ENCODE measurements at places on chromosomes 5 and 9. TPM values are rescaled to one million over a fixed set of nuclear protein-coding genes. Genes with fewer than 3 reads are reported as not detected.

The BTNL9 gene
- 6.3 TPM for total RNA-seq

The PGM5 gene
- 55.9 TPM for total RNA-seq

The GGTA1 gene
- total RNA-seq: 12.0 TPM

The MCTP1 gene
- 54.6 TPM for total RNA-seq

The GDA gene
- 4.3 TPM for total RNA-seq

The FOXD4L6 gene
- total RNA-seq: 0.11 TPM

The NOP16 gene
- total RNA-seq: 5.2 TPM

The IRGM gene
- not detected for total RNA-seq

The PIP5KL1 gene
- 2.7 TPM for total RNA-seq

The PCDHGA8 gene
- total RNA-seq: 5.6 TPM

The DDX46 gene
- 39.4 TPM for total RNA-seq

The FOXD4L4 gene
- 0.20 TPM for total RNA-seq

The LCN9 gene
- total RNA-seq: not detected

The GNA14 gene
- 6.1 TPM for total RNA-seq

The ATOX1 gene
- total RNA-seq: 57.3 TPM

The RASEF gene
- 3.3 TPM for total RNA-seq

The FAT2 gene
- 32.6 TPM for total RNA-seq

The LAMC3 gene
- total RNA-seq: 24.1 TPM

The ERAP2 gene
- 2.9 TPM for total RNA-seq

The CAMK2A gene
- total RNA-seq: 26.1 TPM

The AMBP gene
- total RNA-seq: not detected

The OR13C8 gene
- not detected for total RNA-seq

The PCDHGB1 gene
- 8.6 TPM for total RNA-seq

The GRXCR2 gene
- not detected for total RNA-seq

The LRRC19 gene
- total RNA-seq: not detected

The TSLP gene
- 0.20 TPM for total RNA-seq

The BNC2 gene
- 26.2 TPM for total RNA-seq

The WDR31 gene
- total RNA-seq: 3.4 TPM

The FOXD4L5 gene
- 0.22 TPM for total RNA-seq

The PCA3 gene
- 0.39 TPM for total RNA-seq

The DRD1 gene
- total RNA-seq: 1.6 TPM
